ENCODE measurements at places on chromosomes 2 and 18.

GRCh38 chr2:143428700-143429099 is 299.5 kb downstream of the ARHGAP15 start:
- DNase-seq: no peak

GRCh38 chr18:5951515-5952091 is 56.3 kb upstream of the TMEM200C start:
- no peak for DNase-seq

- DNase-seq: no peak
These were observed 219.3 kb downstream of the NEDD4L start for GRCh38 chr18:58263055-58263957.

DNA sequence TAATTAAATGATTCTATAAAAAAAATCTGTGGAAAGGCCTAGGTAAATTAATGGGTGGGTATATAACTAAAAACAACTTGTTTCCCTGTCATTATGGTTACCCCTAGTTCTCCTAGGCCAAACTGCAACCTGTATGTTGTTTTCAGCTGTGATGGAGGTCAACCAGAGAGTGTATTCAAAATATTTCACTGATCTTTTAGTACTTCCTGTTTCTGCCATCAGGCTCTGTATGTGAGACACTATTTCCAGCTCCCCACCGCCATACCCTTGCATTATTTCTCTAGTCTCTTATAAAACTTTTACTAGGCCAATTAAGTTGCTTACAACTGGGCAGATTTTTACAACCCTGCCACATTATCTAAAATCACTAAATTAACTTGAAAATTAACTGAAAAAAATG is 21.0 kb upstream of the CDKL4 start:
- no peak for DNase-seq

DNA sequence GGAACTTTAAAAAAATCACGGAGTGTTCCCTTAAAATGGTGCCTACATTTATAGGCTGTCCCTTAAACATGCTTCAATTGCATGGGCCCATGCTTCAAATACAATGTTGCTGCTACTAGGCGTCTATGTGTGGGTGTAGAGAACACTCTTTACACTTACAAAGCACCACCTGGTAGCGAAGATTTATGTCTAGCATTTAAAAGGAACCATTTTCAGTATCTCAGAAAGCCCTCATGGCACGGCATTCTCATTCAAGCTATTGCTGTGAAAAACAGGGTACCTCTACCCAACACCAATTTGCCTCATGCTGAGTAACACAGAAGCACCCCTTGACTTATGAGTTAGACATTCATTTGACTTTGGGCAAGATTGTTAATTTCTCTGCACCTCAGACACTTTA is 112.9 kb upstream of the CNTNAP5 start:
- no peak for DNase-seq

DNA sequence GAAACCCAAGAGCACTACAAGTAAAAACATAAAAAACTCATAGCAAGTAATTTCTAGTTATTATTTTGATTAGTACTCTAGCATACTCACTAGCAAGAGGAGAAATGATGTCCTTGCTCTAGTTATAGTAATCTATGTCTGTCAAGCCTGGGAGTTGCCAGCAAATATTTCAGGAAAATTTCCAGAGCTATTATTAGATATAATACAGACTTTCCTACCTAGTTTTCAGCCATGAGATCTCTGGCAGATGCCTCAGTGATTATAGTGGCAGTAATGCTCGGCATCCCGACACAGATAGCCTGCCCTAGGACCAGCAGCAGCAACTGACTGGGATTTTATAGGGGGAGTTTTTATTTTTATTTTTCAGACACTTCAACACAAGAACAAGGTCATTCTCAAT is 224.4 kb downstream of the ZNF385B start:
- no peak for DNase-seq

DNA sequence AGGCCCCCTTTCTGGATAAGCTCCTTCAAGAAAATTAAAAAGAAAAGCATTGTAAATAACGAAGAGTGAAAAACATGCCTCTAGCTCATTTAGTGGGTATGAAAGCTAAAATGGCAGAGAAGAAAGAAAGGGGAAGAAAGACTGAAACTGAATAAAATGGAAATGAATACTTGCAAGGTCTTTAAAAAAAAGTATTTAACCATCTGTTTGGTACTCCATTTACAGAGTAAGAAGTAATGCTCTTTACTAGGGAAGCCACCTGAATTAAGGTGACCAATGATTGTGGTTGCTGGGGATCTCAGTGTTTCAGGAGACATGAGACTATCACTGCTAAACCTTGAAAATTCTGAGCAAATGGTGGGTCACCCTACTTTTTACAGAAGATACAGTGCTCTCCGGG is 17.7 kb upstream of the ARL5A start:
- DNase-seq: no peak

DNA sequence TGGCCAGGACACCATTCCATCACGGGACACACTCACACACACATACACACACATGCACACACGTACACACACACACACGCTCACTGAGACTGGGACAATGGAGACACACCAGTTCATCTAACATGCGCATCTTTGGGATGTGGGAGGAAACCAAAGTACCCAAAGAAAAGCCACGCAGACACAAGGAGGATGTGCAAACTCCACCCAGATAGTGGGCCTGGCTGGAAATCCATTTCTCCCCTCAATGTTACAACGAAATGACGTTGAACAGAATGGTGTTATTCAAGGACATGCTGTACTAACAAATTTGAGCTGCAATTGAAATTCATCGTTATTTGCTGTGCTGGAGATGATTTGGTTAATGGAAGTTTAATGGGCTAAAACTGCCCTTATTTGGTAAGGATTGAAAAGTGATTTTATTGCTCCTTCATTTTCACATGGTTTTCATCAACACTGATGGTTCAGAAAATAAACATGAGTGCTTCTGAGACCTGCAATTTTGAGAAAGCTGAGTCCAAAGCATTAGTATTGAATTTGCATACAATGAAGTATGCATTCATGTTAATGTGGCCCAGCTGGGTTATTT is 110.0 kb downstream of the KCNE4 start:
- no peak for DNase-seq

DNA sequence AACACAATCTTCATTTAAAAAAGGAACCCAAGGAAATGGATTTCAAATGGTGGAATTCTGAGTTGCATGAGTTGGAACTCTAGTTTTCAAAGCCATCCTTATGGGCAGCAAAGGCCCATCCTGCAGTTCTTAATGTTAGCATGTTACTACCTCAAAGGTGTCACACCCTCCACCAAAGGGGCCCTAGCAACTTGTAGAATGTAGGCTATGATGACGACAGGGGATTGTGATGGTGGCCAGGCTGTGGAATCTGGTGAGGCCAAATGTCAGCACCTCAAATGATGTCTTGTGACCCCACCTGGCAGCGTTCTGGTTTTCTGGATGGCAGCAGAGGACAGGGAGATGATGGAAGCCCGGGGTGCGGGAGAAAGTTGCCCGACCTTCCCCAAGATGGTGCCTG is at the start of gene TMEM247:
Gene TMEM247 (plus strand): TSS at position 301 of the 400 bp plus-strand sequence.
- DNase-seq: no peak

GRCh38 chr18:73669297-73669696 is 478.3 kb downstream of the FBXO15 start:
- DNase-seq: no peak

DNA sequence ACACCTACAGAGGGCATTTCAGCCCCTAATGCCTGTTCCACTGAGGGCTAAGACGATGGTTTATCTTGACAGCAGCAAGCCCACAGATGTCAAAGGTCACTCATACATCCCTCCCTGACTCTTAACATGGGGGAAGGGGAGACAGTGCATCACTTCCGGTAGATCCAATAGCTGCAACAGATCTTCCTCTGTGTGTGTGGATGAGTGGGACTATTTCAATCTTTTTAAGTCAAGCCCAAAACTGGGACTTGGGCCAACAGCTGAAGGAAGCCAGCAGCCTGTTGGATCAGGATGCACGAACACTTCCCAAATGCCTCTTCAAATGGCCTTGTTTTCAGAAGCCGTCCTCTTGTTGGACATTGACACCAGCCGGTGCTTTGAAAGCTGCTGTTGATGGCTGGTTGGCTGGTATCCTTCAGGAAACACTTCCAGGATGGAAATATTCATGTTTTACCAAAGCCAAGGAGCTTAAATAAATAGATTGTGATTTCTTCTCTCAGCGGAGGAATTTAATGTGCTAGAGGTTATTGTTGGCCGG is 59.2 kb downstream of the IL1R2 start:
- no peak for DNase-seq

- DNase-seq: peak; percentile 62
These were observed 3.2 kb downstream of the UBE2E3 start for GRCh38 chr2:180983468-180984242.
